ENCODE measurements at places on chromosomes 5 and 9.

GRCh38 chr5:118195211-118195610 lies 793.1 kb downstream of the DTWD2 start:
- DNase-seq, result no peak

DNA sequence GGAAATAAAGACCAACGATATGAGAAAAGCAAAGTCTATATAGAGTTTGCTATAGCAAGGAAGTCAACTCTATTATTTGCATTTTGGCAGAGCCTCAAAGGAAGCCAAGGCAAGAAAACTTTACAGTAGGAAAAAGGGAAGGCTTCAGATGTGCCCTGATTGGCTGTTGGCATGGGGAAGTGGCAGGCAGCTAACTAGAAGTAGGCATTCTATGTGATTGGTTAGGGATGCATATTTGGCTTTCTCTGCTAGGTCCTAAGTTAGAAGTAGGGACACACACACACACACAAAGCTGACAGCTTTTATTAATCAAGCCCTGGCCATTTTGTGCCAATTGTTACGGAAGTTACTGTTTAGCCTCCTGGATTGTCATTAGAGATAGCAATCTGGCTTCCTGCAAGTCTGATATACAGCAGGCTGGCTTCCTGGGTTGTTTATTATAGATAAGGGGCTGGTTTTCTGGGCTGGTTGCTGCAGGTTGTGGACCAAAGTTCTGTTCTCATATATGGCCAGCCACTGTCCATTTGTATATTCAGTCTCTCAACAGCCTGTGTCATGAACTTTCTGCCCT lies 308.1 kb upstream of the GRAMD2B start:
- DNase-seq, result no peak

DNA sequence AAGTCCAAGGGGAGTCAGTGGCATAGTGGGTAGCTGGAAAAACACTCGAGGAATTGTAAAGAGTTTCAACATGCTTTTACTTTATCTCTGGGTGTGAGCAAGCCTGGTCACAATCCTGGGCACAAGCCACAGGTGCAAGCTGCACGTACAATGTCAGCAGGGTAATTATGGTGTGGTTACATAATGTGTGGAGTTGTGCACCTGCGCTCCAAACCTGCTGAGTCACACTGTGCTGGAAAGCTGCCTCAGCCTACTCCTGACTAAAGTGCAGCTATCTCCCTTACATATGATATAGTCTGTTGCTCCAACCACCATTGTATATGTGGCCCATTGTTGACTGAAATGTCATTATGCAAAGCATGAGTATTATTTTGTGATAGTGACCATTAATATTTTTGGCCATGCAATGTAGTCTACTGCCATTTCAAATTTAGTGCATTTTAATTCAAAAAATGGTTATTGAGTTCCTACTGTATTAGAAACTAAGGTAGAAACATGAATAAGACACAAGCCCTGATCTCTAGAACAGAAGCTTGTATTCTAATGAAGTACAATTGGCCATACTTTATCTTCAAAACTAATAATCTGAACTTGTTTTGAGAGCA lies 160.9 kb upstream of the SLC30A5 start:
- peak; percentile 9 for DNase-seq

GRCh38 chr5:14908172-14908571 lies 36.6 kb upstream of the ANKH start:
- no peak for DNase-seq

- DNase-seq, result no peak
These were observed 134.5 kb downstream of the GNAQ start for GRCh38 chr9:77896938-77897667.

DNA sequence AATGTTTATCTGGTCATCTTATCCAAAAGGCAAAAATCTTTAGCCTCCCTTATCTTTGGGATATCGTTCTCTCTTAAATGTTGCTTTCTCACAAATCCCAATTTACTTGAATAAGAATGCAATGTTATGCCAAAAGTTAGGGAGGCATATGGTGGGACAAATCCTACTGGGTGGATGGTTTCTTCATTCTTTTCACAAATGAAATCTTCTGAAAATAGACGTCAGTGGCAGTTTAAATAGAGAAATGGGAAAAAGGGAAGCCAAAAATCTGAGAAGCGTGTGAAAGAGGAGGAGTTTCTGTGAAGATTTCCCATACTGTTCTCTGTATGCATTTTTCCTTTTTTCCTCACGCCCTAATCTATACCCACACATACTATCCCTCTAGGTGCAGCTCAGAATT lies 2.5 kb upstream of the PCDHAC1 start:
- no peak for DNase-seq

DNA sequence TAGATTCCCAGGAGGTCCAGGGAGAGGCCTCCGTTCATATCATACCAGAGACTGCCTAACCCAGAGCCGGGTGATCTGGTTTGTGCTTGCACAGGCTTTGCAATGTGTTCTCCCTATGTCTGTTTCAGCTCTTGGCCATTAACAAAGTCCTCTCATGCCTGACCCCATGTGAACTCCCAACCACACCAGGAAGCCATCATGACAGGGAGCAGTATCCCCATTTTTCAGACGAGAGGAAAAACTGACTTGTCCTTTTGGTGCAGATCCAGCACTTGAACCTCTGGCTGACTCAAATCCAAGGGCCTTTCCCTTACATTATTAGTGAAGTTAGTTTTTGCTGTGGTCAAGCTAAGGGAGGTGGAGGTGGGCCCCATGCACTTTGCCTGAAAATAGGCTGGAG lies 58.4 kb downstream of the TEX10 start:
- DNase-seq, result no peak

- DNase-seq, result no peak
These were observed 9.0 kb downstream of the TOR1B start for GRCh38 chr9:129811967-129812363.

- DNase-seq, result no peak
These were observed 35.6 kb downstream of the TRIO start for GRCh38 chr5:14178671-14179211.

Data from central memory CD4-positive, alpha-beta T cell (primary cell).